ENCODE measurements at places on chromosomes 7 and 10.

GRCh38 chr7:138878051-138878450, 80.1 kb upstream of the ATP6V0A4 start:
- no peak for DNase-seq

GRCh38 chr7:75798770-75799169, 14.8 kb downstream of the CCL24 start:
- no peak for DNase-seq

DNA sequence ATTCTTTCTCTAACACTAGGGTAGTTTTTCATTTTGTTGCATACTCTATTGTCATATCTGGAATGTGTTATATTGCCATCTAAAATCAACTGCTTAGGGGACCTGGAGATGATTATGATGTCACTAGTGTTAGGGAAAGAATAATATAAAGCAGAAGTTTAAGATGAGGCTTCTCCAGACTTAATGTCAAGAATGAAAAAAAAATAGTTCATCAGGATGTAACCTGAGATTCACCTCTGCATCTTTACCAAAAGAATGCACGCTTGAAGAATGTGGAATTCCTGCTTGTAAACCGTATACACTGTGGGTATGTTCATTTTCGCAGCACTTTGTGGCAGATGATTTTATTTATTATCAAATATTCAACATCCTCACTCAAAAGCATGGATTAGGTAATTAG, 184.6 kb downstream of the ST7 start:
- DNase-seq, result no peak

- DNase-seq, result peak; percentile 61
Measured at GRCh38 chr7:8109196-8110022, 140.8 kb downstream of the GLCCI1 start.

GRCh38 chr10:5633166-5633749, 33.1 kb downstream of the ASB13 start:
- no peak for DNase-seq

- DNase-seq, result no peak
Measured at GRCh38 chr7:101580596-101580995, 48.5 kb downstream of the MYL10 start.

- DNase-seq, result peak; percentile 88
Measured at GRCh38 chr7:108002726-108003598, at the start of gene LAMB1. Gene LAMB1, minus strand, starts transcription at chr7:108003161. Its CDS starts 276 bp downstream, at chr7:108002885.

DNA sequence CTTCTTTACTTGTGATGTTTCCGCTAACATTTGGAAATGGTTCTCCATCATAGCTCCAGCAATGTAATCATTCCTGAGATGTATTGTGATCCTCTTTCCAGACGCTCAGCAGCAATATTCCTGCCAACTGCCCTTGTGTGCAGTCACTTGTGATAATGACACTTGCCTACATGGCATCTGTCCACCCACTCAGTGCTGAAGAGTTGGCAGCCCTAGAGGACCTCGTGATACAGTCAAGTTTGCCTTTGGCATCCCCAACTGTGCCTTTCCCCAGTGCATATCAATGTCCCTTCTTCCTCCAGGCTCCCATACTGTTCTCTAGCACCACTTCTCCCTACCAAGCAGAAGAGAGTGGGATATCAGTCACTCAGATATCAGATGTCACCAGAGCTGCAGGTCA, 64.9 kb downstream of the MYOF start:
- DNase-seq, result no peak

DNA sequence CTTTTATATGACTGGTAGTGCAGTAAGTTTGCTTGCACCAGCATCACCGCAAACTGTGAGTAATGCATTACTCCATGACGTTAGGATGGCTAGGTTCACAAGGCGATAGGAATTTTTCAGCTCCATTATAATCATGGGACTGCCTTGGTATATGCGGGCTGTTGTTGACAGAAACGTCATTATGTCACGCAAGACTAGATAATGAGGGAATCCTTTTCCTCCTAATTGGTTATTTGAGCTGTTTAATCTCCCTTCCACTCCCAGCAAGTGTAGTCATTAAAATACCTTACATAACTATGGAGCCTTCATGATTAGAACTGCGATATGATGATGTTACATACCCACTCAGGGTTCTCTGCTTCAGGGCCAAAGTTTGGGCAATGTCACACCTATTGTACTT, 17.3 kb downstream of the KLLN start:
- no peak for DNase-seq

DNA sequence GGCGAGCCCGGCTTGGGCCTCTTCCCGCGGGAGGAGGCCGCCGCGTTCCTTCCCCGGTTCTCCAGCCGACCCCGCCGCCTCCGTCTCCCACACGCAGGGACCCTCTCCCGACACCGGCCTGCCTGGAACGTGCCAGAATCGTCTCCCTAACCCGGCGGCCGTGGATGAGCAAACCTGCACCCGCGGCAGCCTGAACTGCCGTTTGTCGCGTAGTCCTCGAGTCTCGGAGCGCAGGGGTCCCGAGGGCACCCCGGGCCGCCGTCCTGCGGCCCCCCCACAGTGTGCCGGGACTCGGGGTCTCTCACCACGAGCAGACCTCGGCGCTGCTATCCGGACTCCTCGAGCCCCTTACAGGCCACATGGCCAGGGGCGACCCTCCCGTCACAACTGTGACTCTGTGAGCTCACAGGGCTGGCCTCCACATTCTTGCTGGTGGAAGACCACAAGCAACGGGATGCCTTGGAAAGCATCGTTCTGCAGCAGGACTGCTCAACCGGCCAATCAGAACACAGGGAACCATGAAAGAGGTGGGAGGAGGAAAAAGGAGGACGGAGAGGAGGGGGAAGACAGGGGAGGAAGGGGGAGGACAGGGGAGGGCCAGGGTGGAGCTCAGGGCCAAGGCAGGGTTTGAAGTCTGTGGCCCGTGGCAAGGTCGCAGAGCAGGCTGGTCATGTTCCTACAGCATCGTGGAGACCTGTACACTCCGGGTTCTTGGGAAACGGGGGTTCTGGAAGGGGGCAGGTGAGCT, 276.9 kb downstream of the DNAJB6 start:
- DNase-seq, result peak; percentile 17

GRCh38 chr7:128869138-128869943, 6.7 kb downstream of the ATP6V1F start:
- no peak for DNase-seq

DNA sequence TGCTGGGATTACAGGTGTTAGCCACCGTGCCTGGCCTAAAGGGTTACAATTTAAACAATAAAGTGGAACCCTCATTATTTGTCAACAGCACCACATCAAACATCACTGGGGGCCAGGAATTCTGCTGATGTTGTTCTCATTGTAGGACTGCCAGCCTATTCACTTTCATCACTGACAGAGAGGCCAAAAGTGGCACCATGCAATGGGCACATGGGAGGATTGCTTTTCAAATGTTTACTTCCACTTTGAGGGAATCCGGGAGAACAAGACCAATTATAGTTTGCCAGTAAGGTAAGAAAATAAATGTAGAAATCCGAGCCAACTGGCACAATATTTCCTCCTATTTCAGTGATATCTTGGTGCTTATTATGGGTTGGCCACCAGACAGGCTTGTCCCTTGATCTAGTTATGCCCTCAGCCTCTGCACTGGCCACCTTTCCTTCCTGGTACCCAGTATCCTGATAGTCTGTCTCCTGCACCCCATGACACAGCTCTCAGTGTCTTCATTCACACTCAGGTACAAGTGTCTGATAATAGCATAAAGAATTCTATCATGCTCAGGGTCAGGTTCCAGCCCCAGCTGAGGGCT, 82.6 kb downstream of the ANLN start:
- DNase-seq, result no peak

DNA sequence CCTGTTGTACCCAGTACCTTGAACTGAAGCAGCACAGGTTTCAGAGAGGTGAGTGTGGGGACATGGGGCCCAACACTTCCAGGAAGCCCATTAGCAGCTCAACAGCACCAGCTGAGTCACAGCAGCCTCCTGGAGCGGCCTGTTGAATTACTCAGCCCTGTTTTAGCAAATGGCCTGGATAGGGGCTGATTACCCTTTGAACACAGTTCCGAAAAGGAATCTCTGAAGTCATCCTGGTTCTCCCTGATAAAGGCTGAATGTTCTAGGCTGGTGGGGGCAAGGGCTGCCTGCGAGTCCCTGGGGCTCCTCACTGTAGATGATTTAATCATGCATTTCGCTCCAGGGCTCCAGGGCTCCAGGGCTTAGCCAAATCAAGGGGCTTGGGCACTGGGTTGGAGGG, 287.5 kb downstream of the GRID1 start:
- no peak for DNase-seq

- DNase-seq, result no peak
Measured at GRCh38 chr10:130064783-130065182, 45.8 kb downstream of the C10orf143 start.

DNA sequence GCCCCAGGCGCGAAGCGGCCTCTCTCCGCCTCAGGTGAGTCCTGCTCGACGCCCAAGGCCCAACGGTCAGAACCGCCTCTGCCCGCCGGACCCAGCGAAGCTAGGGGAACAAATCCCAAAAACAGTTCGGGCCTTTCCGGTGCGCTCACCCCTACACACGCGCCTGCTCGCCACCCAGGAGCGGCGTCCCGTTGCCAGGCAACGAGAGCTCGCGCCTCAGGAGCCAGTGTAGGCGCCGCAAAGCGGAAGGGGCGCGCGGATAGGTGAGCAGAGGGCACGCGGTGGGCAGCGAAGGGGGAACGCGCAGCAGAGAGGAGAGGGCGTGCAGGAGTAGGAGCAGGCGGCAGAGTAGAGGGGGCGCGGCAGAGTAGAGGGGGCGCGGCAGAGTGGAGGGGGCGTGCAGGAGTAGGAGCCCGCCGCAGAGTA, at the start of the genes DYDC1 and DYDC2:
Gene DYDC1, minus strand, starts transcription at position 193 of the 426 bp plus-strand sequence. CDS start 4,154 bp downstream, outside the sequence.
Gene DYDC2, plus strand, starts transcription at position 219 of the 426 bp plus-strand sequence. CDS start 5,663 bp downstream, outside the sequence.
- peak; percentile 70 for DNase-seq

DNA sequence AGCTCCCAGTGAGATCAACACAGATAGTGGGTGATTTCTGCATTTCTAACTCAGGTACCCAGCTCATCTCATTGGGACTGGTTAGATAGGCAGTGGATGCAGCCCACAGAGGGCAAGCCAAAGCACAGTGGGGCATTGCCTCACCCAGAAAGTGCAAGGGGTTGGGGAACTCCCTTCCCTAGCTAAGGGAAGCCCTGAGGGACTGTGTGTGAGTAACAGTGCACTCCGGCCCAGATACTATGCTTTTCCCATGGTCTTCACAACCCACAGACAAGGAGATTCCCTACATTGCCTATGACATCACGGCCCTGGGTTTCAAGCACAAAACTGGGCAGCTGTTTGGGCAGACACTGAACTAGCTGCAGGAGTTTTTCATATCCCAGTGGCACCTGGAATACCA, 62.8 kb downstream of the PPP1R3A start:
- no peak for DNase-seq

All from urothelium cell line (cell line).